ENCODE measurements at places on chromosomes 5 and 9.

DNA sequence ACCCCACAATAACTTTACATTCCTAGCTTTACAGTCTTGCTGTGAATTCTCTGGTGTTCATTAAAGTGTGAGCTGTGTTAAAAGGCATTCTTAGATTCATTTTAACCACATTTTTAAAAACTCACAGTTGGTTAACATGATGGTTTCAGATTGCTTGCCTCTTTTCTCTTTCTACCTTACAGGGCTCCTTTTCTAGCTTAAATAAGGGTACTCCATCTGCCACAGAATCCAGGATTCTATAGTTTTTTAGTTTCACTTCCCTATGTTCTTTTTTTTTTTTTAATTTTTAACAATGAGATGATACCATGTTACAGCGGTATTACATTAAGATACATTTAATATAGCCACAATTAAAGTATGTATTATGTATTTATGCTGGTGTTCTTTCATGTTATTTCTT lies 3.9 kb upstream of the FBXO4 start:
- DNase-seq, result no peak

DNA sequence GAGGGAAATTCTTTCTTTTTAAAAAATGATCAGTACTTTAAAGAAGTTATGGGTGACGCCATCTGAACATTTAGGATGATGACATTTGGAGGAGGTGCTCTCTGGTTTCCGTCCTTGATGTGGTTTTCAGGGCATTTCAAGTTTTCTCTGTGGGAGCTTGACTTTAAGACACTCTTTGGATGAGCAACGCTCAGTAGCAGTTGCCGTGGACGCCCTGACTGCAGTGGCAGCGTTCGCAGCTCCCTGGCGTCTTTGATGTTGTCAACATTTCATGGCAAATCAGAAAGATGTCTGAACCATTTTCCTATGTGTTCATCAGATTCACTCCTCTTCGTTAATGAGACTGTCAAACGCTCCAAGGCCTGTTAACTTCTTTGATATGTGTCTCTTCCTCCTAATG lies 86.1 kb downstream of the ZNF354C start:
- DNase-seq, result no peak

DNA sequence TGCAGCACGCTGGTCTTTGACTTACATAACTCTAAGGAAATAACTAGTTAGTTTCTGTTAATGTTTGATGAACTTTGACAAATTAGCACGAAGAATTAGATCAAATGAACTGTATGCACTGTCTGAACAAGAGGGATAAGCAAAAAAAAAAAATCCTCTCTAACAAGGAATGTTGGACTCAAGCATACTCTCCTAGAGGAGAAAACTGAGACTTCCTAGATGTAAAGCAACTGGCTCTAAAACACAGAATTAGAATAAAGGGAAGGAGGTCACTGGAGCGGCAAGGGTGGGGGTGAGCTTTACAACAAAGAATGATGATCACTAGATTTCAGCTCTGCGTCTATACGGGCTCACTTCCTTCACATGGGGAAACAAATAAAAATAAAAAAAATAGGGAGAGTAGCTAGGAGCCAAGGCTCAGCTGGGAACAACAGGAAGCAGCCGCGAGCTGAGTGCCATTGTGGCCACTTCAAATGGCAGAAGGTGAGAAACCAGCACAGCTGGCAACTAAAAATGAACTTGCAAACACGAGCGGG lies 48.7 kb upstream of the CEMIP2 start:
- no peak for DNase-seq

- DNase-seq, result no peak
These were observed 72.1 kb upstream of the SREK1 start for GRCh38 chr5:66072031-66072430.

GRCh38 chr5:22835686-22836085 lies 17.5 kb downstream of the CDH12 start:
- DNase-seq, result no peak

DNA sequence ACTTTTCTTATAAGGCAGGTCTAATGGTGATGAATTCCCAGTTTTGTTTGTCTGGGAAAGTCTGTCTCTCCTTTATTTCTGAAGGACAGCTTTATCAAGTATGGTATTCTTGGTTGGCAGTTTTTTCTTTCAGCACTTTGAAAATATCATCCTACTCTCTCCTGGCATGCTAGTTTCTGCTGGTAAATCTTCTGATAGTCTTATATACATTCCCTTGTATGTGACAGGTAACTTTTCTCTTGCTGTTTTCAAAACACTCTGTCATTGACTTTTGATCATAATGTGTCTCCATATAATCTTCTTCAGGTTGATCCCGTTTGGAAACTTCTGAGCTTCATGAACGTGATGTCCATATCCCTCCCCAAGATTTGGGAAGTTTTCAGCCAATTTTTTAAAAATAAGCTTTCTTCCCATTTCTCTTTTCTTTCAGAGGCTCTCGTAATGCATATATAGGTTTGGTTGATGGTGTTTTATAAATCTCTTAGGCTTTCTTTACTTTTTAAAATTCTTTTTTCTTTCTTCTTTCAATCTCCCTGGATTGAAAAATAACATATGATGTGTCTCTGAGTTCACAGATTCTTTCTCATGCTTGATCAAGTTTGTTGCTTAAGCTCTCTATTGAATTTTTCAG lies 22.5 kb upstream of the GRAMD2B start:
- DNase-seq, result no peak

Measured in cortex of kidney (tissue), 1 donor.